Bronchial smooth muscle cell (primary cell): ENCODE measurements at places on chromosomes 7 and 10. TPM values are rescaled to one million over a fixed set of nuclear protein-coding genes. Genes with fewer than 3 reads are reported as not detected.

RADIL gene
- 0.26 and 0.32 TPM in 2 replicates for total RNA-seq

C10orf67 gene
- under 0.01 TPM in 1 of 2 replicates, not detected in the other for total RNA-seq

CPN1 gene
- not detected in 2 replicates for total RNA-seq

OR6B1 gene
- total RNA-seq, result not detected in 2 replicates

LEP gene
- total RNA-seq, result not detected in 2 replicates

AKR1C2 gene
- 48.6 and 96.5 TPM in 2 replicates for total RNA-seq

ZNF33B gene
- total RNA-seq, result 6.0 and 7.5 TPM in 2 replicates

ASB10 gene
- total RNA-seq, result not detected in 2 replicates
